Hepatocyte (in vitro differentiated cells): ENCODE measurements at places on chromosomes 2 and 18. TPM values are rescaled to one million over a fixed set of nuclear protein-coding genes. Genes with fewer than 3 reads are reported as not detected.

- DNase-seq, result no peak
Measured at GRCh38 chr2:217067787-217068186, 207.9 kb upstream of the TNP1 start.

DNA sequence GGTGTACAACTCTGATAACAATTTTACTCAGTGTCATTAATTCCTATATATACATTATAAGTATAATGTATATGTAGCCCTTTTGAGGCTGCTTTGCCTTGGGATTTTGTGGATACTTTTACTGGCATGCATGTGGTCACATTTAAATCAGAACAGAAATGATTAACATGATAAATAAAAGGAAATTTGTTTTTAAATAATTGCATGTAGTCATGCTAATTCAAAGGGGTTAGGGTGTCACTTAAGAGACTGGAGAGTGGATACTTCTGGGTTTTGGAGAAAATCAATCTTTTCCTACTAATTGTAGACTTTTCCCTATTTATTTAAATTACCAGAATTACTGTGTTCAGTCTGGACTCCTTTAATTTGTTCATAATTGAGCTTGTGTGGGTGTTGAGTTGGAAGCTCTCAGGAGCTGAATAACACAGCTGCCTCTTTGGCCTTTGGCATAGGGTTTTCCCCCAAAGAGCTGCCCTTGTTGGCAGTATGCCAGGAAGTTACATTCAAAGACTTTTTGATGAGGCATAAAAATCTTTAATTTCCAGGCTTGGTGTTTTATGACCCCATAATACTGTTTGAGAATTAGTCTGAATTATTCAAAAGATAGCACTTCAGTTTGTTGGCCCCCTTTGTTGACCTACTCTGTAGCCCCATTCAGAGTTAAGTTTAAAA lies 484.7 kb upstream of the NRP2 start:
- no peak for DNase-seq

DNA sequence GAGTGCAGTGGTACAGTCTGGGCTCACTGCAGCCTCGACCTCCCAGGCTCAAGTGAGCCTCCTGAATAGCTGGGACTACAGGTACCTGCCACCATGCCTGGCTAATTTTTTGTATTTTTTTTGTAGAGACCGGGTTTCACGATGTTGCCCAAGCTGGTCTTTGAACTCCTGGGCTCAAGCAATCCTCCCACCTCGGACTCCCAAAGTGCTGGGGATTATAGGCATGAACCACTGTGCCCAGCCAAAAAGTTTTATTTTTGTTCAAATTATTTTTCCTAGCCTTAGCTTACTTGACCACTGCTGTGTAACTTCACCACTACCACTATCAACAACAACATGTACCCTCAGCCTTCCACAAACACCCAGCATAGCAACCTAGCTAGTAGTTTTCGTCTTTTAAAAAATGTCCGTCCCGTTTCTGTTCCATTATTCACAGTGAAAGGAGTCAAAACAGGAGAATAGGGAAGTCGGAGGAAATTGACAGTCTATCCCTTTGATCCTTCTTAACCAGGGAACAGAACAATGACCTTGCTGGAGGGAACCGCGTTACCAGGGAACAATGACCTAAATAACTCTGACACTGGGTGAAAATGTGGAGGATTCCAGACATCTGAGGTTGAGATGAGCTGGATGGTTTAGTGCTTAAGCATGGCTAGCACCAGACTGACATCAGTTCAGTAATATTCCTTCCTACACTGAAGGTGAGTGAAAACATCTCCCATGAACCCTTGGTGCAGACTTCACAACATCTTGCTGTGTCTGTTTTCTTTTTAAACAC lies 69.2 kb upstream of the ARL4C start:
- DNase-seq, result no peak

DNA sequence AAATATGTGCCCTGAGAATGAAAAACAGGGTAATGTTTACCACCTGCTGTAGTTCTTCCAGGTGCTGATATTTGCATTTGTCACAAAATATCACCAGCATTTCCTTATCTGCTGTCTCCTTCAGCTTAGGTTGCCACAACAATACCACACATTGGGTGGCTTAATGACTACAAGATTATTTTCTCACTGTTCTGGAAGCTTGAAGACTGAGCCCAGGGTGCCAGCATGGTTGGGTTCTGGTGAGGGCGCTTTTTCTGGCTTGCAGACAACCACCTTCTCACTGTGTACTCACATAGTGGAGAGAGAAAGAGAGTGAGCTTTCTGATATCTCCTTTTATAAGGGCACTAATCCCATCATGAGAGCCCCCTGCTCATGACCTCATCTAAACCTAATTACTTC lies 407.5 kb upstream of the RGPD4 start:
- DNase-seq, result no peak

GRCh38 chr2:99779276-99779675 lies 289.5 kb upstream of the REV1 start:
- DNase-seq, result no peak

DNA sequence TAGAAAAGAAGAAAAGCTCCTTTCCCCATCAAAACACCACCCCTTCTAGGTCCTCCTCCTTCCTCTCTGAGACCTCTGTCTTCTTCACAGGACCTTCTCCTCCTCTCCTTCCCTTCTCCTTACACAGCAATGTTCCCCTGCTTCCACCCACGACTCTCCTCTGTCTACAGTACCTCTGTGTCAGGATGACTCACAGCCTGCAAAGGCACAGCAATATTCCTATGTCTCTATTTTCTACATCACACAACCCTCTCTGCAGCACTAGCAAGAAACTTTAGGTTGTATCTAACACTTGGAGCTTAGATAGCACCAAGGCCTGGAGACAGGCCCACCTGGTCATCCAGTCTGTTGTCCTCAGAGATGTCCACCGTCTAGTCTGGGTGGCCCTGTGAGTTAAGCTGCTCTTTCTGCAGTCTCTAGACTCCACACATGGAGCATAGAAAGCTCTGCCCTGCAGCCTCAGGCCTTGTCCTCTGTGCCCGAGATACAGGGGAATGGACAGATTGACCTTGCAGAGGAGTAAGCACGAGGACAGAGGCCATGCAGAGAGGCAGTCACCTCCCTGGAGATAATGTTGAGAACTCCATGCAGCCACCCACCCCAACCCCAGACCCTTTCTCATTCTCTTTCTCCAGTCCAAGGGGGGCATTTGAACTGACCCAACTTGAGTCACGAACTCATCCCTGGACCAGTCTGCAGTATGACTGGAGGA lies 212.0 kb downstream of the TNS1 start:
- peak; percentile 42 for DNase-seq

- DNase-seq, result no peak
Measured at GRCh38 chr2:38450509-38450908, 73.4 kb upstream of the ATL2 start.

DNA sequence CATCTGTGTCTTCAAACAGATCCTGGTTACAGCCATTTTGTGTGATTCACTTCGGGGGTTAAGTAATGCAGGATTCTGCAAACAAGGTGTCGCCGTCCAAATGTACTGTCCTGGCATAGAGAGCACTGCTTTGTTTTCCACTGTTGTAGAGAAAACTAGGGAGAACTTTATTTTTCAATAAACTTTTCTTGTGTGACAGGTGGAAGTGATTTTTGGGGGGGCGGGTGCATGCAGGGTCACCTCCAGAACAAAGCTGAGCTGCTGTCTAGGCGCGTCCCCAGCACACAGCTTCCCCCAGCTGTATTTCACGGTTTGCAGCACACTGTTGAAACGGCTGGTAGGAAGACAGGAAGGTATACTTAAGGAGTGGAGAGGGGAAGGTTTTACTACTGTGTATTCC lies 200.6 kb downstream of the MGAT5 start:
- no peak for DNase-seq

- no peak for DNase-seq
Measured at GRCh38 chr2:116979916-116980764, 834.4 kb upstream of the DDX18 start.

DNA sequence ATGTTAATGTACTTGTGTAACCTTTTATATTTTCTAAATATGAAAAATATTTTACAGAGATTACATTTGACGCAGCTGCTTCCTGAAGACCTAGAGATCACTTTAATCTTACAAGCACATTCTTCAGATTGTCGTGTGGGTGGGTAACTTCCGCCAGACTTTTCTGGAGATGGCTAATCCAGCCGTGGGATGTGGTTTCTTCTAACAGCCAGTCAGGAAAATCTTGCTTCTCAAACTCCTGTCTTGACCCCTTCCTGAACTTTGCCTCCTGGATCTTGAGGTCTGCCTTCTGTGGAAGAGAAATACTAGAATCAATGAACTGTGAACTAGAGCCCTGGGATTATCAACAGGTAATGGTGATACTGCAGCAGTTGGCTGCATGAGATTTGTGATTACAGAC lies 401.6 kb upstream of the TNP1 start:
- no peak for DNase-seq

DNA sequence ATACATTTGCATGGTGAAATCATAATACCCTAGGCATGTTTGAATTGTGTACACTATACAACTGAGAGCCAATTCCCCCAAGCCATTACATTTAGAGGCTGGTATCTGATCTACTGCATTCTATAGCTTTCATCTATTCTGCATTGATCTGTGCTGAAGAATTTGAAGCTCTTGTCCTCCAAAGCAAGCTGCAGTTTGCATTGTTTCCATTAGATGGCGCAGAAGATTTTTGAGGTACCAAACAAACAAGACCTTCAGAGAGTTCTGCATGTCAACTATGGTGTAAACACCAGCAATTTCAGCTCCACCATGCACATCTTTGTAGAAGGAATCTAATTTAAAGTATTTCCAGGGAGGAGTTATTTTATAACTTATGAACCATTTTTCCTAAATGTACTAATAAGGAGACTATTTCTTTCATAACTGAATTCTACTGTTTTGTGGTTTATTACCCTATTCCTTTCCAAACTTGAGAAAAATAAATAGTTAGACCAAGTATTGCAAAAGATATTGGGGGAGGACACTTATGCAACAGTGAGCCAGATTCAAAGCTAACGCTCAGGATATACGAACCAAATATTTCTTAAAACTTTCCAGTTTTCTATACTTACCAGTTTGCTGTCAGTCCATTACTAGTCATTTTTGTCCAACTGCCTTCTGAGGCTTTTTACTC lies 761.8 kb upstream of the ACVR2A start:
- DNase-seq, result peak; percentile 67

DNA sequence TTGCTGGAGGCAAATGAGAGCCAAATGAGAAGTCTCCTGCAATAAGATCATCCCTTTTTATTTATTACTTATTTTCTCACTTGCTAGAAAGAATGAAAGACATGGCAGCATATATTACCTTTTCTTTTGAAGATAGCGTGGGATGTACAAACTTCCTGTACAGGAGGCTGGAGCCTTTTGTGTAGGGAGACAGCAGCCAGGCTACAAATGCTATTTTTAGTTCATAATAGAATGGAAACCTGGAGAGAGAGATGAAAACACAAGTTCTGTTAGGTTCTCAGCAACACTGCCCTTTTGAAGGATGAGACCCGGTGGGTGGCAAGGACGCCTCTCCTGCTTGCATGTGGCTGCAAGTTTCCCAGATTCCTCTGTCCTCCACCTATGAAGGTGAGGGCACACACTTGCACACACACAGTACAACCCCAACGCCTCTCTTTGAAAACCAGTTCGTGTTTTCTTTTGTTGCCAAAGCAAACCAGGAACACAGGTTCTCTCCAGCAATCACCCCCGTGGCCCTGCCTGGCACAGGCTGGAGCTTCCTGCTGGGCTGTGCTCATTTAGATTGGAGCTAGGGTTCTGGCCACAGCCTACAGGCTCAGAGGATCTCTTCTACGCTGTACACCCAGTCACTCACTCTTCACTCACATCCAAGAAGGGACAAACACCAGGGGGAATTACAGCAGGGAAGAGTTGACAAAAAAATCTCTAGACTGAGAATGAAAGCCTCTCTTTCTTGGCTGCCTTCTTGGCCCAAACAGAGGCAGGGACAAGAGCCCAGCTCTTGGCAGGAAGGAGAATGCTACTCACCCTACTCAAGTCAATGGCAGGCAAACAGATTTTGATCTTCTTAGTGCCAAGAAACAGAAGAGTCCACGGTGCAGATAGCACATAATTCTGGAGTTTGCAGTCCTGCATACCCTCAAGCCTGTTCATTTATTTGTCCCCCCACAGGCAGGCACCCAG lies 55.6 kb downstream of the MRPL35 start:
- no peak for DNase-seq

GRCh38 chr2:42046819-42047487 lies 868 bp upstream of the PKDCC start:
- DNase-seq, result peak; percentile 80

Gene KCNG2
- total RNA-seq, result not detected in 2 replicates

Gene CHRNA1
- 1.9 and 2.5 TPM in 2 replicates for total RNA-seq

Gene ACTG2
- total RNA-seq, result 20.3 and 25.6 TPM in 2 replicates

Gene NEU4
- total RNA-seq, result 6.8 and 9.3 TPM in 2 replicates

Gene XIRP2
- total RNA-seq, result not detected in 2 replicates

Gene ITGB6
- total RNA-seq, result 37.4 and 41.1 TPM in 2 replicates

Gene CDK15
- 0.80 and 4.0 TPM in 2 replicates for total RNA-seq
